ENCODE measurements at places on chromosomes 3 and 15. TPM values are rescaled to one million over a fixed set of nuclear protein-coding genes. Genes with fewer than 3 reads are reported as not detected.

DNA sequence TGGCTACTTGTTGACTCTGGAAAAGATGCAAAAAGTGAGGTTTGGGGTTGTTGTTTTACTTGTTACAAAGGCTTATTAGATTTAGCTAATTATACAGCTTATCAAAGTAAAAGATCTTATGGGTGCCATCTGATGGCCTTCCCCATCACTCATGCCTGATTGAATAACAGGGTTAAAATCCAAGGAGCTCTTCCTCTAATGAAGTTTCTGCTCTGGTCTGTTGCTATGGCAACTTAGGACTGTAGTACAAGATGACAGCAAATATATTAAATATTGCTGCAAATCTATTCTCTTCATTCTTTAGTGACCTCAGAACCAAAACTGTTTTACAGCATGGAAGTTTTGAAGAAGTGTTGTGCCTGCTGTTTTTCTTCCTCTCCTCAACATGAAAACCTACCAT lies 45.6 kb upstream of the SRGAP3 start:
- DNase-seq, result no peak
- no peak overlapping the region for H3K4me3 ChIP-seq
- no peaks in the 10 kb centered on the region for H3K4me1 ChIP-seq
- H3K36me3 ChIP-seq, result no peaks in the 10 kb centered on the region
- no peaks in the 10 kb centered on the region for H3K27me3 ChIP-seq

DNA sequence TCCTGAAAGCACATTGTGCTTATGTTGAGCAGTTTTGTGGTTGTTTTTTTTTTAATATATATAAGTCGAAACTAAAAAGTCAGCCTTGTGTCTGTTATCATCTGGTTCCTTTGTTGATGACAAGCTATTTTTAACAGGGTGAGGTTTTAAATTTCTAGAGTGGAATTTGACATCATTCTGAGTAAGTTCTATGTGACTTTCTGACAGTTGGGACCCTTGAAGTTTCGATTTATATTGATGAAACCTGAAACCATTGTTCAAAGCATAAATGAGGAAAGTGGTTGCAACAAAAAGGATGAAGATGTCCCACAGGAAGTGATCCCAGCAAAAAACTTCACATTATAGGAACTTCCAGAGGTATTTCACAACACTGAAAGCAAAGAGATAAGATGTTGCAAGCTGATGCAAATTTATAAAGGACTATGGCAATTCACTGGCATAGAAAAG lies 94.0 kb downstream of the CYP19A1 start:
- H3K36me3 ChIP-seq, result no peaks in the 10 kb centered on the region
- no peak overlapping the region for H3K27ac ChIP-seq
- H3K4me1 ChIP-seq, result no peaks in the 10 kb centered on the region
- DNase-seq, result no peak
- H3K27me3 ChIP-seq, result no peaks in the 10 kb centered on the region

- H3K27me3 ChIP-seq, result no peaks in the 10 kb centered on the region
- no peak overlapping the region for H3K27ac ChIP-seq
- peaks cover 23% of the 10 kb centered on the region for H3K4me1 ChIP-seq
These were observed 22.9 kb downstream of the ITPR1 start for GRCh38 chr3:4515916-4516579.

ZNF502 gene
- total RNA-seq, result 13.3 TPM
